ENCODE measurements at places on chromosomes 2 and 18. TPM values are rescaled to one million over a fixed set of nuclear protein-coding genes. Genes with fewer than 3 reads are reported as not detected.

RAD51AP2 gene
- total RNA-seq = not detected

SYT4 gene
- not detected for total RNA-seq

SLC40A1 gene
- total RNA-seq = 5.0 TPM

G6PC2 gene
- not detected for total RNA-seq

MERTK gene
- 11.2 TPM for total RNA-seq
